ENCODE measurements at places on chromosomes 11 and 22.

DNA sequence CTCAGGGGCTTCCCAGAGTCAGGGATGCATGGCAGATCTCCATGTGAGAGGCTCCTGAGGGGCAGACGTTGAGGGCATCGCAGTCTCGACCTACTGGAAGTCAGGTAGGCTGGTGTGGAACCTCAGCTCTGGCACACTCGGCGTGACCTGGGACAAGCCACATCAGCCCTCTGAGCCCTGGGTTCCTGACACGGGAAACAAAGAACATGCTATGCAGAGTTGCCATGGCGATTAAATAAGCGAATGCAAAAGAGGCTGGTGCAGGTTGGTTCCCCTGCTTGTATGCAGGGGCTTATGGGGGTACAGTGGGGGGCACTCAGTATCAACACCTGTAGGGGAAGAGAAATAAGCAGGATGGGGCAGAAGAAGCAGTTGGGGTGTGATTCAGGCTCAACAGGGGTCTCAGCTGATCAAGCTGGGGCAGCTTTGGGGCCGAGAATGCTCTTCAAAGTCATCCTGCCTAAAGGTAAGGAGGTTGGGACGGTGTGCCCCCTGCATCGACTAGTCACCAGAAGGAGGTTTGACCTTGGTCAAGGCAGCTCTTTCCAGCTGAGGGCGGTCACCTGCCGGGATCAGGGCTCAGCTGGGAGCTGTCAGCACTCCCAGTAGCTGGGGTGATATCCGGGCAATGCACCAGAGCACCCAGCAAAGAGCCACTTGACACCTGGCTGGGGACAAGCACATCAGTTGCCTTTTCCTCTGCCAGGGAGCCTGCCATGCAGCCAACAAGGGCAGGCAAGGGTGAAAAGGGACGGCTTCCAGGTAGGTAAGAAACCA, 442.7 kb downstream of the MIAT start:
- no peak for DNase-seq

DNA sequence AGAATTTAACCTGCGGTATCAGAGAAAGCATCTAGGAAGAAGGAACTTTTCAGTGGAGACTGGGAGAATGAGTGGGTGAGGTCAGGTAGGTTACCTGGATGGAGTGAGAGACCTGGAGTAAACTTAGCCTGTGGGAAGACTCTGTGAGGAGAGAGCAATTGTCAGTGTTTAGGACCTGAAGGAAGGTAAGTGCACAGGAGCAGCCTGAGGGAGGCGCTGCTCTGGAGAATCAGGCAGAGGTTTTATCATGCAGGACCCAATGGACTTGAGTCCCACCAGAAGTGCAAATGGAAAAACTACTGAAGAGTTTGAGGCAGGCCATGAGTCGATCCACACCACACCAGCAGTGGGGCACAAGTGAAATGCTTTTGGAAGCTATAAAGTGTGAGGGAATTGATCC, 10.6 kb upstream of the IFTAP start:
- no peak for DNase-seq

DNA sequence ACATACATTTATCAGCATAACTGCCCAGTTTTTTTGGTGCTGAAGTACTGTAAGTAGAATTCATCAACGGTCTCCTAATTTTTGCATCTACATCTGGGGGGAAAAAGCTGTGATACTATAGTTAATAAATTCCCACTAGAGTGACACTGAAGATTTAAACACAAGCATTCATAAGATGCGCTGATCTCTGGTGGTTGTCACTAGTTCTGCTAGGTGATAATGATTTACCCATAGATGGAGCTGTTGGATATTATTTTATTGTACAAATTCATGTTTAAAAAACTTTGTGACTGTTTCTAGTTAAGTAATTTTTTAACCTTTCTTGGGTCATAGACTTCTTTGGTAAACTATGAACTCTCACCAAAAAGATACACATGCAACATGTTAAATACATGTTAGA, 106.6 kb downstream of the EMSY start:
- peak; percentile 10 for DNase-seq

- DNase-seq: no peak
Observed at GRCh38 chr11:44018127-44018521, 29.7 kb upstream of the ACCSL start.
